ENCODE measurements at places on chromosomes 16 and 17.

GRCh38 chr17:78621720-78622490 lies 44.7 kb upstream of the DNAH17 start:
- DNase-seq: no peak

- no peak for DNase-seq
Observed at GRCh38 chr16:10297341-10298006, 88.4 kb upstream of the ATF7IP2 start.

GRCh38 chr17:29565643-29566472 lies 979 bp downstream of the ABHD15 start:
- no peak for DNase-seq

DNA sequence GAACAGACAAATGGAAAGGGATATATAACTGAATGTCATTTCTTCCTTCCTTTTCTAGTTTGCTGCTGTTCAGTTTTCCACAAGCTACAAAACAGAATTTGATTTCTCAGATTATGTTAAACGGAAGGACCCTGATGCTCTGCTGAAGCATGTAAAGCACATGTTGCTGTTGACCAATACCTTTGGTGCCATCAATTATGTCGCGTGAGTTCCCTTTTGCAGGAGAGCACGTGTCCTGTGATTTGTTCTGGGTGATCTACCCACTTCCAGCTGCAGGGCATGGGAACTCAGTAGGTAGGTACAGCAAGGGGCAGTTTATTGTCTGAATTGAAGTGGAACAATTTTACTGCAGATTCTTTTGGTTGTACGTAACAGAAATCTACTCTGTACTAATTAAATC lies 8.8 kb downstream of the ITGAL start:
- DNase-seq: no peak

DNA sequence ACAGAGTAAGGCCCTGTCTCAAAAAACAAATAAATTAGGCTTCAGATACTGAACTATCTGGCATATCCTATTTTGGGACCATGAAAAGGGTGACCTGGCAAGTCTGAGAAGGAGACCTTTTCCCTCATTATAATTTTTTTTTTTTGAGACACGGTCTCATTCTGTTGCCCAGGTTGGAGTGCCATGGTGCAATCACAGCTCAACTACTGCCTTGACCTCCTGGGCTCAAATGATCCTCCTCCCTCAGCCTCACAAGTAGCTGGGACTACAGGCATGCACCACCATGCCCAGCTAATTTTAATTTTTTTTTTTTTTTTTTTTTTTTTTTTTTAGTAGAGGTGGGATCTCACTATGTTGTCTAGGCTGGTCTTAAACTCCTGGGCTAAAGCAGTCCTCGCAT lies 37.3 kb downstream of the PLCG2 start:
- DNase-seq: no peak

DNA sequence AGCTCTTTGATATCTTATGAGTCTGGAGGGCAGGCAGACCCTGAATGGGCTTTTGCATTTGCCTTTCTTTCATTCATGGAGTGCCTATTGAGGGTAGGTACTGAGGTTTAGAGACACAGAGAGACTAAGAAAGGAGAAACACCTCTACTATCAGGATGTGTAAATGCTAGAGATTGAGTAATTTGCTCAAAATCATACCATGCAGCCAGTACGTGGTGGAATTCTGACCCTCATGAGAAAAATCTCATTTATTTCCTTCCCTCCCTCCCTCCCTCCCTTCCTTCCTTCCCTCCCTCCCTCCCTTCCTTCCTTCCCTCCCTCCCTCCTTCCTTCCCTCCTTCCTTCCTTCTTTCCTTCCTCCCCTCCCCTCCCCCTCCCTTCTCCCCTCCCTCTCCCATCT lies 18.4 kb upstream of the NFATC3 start:
- DNase-seq: no peak

DNA sequence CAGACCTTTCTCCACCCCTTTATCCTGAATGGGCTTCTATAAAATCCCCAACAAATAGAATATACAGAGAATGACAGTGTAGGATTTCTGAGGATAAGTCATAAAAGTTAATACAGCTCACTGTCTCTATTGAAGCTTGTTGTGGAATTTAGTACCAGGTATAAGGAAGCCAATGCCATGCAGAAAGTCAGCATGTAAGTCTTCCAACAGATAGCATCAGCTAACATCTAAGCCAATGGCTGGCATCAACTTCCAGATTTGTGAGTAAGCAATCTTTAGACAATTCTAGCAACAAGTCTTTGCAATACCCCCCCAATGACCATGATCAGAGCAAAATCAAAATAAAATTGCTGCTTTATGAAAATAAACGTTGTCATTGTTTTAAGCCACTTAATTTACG lies 22.5 kb upstream of the LRRC37A3 start:
- no peak for DNase-seq

GRCh38 chr17:1487939-1488825 lies 4.3 kb downstream of the MYO1C start:
- DNase-seq: peak; percentile 50

DNA sequence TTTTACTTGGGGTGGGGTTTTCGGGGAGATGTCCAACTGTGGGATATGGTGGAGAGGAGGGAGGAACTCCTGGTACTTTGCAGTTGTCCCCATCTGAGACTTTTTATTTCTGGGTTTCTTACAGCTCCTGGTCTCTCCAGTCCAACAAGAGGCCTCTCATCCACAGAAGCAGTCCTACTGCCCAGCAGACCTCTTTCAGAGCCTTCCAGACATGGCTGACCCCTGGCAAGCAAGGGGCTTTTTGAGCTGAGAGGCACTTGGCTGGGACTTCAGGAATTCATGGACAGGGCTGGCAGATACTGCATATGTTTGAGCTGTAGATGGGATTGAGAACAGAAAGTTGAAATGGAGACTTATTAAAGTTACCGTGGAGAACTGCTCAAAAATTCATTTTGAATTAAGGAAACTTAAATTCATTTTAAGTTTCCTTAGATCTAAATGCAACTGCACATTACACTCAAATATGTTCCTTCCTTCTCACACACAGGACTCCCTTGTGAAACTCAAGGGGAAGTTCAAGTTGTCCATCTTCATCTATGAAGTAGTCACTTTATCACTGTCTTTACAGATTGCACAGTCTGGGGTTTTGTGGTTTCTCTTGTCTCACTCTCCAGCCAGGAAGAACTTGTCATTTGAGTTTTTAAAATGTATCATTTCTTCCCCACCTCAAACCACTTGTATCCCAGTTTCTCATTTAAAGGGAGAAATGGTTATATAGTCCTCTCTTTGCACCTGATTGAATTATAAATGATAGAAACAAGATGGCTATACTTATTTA lies 1.1 kb downstream of the LASP1NB start:
- DNase-seq: no peak

- no peak for DNase-seq
Observed at GRCh38 chr16:67878232-67878631, 5.4 kb downstream of the EDC4 start.

- DNase-seq: no peak
Observed at GRCh38 chr17:19873346-19873745, 5.6 kb upstream of the ULK2 start.

GRCh38 chr17:65371702-65372101 lies 189.7 kb downstream of the AXIN2 start:
- no peak for DNase-seq

- DNase-seq: no peak
Observed at GRCh38 chr17:34347063-34347462, 9.2 kb upstream of the CCL13 start.

- no peak for DNase-seq
Observed at GRCh38 chr16:57299009-57299718, 14.7 kb upstream of the PLLP start.

- DNase-seq: no peak
Observed at GRCh38 chr17:8249621-8250500, 772 bp downstream of the PFAS start.

DNA sequence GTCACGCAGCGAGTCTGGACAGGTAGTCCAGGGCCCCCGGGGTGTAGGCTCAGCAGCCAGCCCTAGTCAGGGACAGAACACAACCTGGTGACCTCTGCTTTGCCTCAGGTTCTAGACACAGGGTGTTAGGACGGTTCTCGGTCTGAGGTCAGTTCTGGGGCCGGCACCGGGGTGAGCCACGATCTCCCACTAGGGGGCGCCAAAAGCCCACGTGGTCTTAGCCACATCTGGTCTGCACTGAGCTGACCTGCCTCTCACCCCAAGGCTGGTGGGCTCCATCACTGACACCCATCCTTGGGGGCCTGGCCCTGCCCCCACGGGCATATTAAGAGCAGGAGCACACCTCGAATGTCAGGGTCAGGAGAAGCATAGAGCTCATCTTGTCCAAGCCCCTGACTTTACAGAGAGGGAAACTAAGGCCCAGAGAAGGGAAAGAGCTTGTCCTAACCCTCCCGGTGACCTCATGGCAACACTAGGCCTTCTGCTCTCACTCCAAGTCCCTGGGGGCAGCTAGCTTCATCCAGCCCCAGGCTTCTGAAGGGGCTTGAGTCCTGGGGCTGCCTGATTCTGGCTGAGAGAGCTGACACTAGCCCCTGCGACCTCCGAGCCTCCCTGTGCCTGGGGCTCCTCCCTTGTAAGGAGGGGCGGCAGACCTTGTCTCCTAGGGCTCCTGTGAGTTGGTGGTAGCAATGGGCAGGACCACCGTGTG lies 9.0 kb downstream of the SLC5A10 start:
- no peak for DNase-seq

GRCh38 chr16:89156740-89157645 lies 14.6 kb upstream of the CDH15 start:
- DNase-seq: no peak

DNA sequence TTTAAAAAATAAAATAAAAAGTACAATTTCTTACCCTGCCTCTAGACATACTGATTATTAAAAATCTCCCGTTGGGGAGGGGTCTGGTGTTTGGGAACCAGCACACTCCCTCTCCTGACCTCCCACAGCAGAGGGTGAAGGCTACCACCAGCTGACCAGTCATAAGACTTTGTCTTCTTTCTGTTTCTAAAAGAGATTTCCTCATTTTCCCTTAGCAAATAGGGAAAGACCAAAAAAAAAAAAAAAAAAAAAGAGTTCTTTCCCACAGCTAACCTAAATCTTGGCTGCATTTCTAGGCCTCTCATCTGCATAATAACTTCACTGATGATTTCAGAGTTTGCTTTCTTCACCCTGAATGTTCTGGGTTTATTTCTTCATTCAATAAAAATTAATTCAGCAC lies 30.3 kb downstream of the CDK5RAP3 start:
- no peak for DNase-seq

GRCh38 chr17:78252701-78253635 lies 21.5 kb downstream of the TMEM235 start:
- no peak for DNase-seq

- no peak for DNase-seq
Observed at GRCh38 chr17:27904534-27905446, 11.6 kb upstream of the LYRM9 start.

GRCh38 chr17:81612172-81612970 lies 24.5 kb downstream of the NPLOC4 start:
- no peak for DNase-seq

- no peak for DNase-seq
Observed at GRCh38 chr17:37220607-37220953, 155.2 kb upstream of the C17orf78 start.

DNA sequence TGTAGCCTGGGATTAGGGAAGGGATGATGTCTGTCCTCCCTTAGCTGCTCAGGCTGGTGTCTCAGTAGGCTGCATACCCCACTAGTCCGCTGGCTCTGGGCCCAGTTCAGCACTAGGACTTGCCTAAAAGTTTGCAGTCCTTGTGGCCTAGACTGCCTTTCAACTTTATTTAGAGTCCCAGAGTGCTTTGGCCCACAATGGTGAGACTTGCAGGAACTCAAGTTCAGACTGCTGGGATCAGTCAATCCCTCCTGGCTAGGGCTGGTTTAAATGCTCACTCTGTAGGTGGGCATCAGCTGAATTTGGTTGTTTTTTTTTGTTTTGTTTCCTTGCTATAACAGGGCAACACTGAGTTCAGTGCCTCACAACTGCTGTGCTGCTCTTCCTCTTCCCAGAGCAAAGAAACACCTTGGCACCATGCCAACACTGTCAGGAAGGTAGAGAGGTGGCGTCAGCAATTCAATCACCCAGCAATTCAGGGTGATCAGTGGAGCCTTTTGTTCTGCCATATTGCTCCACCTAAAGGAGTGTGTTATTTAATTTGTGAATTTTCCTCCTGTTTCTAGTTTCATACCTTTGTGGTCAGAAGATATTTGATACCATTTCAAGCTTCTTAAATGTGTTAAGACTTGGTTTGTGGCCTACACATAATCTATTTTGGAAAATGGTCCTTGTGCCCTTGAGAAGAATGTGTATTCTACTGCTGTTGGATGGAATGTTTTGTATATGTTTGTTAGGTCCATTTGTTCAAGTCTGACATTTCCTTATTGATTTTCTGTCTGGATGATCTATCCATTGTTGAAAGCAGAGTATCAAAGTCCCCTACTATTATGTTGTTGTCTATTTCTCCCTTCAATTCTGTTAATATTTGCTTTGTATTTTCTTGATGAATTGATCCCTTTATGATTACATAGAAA lies 284.0 kb upstream of the PMFBP1 start:
- DNase-seq: no peak

- no peak for DNase-seq
Observed at GRCh38 chr17:20926532-20926931, 116.3 kb downstream of the USP22 start.

DNA sequence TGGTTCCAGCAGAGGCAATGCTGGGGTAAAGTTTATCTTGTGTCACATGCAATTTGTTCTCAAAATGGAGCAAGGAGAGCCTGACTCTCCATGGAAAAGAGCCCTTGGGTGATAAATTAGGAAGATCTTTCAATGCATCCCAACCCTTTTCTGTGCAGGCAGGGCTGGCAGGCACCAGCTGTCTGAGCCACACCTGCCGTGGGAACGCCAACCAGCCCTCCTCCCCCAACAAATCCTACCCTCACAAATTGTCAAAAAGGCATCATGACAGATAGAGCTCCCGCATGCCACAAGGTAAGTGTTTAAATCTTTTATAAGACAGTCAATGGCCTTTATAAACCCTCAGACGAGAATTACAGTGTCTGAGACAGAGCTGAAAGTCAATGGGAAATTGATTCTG lies 418.5 kb upstream of the CDH5 start:
- no peak for DNase-seq

GRCh38 chr17:17157041-17157440 lies 49.1 kb downstream of the PLD6 start:
- DNase-seq: no peak

DNA sequence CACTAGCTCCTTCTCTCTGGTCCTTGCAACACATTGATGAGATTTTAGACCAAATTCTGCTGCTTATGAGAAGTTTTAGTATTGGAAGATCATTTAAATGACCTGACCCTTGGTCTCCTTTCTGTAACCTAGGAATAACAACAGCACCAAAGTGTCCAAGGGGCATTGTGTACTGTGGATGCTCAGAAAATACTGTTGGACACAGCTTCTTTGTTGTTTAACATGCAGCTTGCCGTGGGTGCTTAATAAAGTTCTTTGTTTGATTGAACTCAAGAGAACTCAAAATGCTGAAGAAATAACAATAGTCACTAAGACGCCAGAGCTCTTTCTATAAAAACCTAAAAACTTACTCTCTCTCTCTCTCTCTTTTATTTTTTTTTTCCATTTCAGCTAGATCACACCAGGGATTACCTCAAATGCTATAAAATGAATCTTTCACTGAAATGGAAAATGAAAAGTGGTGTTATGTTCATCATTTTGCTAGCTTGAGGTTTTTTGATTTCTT lies 548.9 kb upstream of the CDH8 start:
- DNase-seq: no peak

- no peak for DNase-seq
Observed at GRCh38 chr17:14334919-14335318, 34.0 kb downstream of the HS3ST3B1 start.

GRCh38 chr16:3832668-3833067 lies 47.8 kb downstream of the CREBBP start:
- no peak for DNase-seq

Data from skeletal muscle cell (primary cell).